Activated T-cell treated with anti-CD3 and anti-CD28 coated beads, Interleukin-2, amount 50 U/mL, for 48 hours (primary cell): ENCODE measurements at places on chromosomes 11 and 22.

DNA sequence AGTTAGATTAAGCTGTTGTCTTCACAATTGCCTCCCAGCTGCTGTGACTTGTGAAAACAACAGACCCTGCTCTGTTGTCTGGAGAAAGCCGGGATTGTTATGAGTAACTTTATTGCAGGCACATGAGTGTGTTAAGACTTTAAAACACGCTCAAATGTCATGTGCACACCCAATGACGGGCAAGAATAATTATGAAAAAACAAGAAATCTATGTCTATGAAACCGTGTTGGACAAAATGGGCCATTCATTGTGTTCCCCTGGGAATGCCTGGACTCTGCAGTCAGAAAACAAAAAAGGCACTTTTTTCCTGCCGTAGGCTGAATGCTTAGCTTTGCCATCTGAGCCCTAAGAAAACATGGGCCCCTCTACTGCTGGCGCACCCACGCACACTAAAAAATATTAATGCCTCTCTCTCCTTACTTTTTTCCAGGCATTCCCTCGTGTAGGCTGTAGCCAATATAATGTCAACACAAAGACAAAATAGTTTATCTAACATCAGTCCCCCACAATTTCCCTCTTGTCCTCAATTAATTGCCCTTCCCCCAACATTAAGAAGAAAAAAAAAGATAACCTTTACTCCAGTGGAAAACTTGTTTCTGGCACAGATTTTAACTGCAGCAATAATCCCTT is 207.9 kb downstream of the SOX6 start:
- no peak for DNase-seq

- no peak for DNase-seq
Measured at GRCh38 chr11:120462825-120463224, 48.7 kb upstream of the GRIK4 start.

DNA sequence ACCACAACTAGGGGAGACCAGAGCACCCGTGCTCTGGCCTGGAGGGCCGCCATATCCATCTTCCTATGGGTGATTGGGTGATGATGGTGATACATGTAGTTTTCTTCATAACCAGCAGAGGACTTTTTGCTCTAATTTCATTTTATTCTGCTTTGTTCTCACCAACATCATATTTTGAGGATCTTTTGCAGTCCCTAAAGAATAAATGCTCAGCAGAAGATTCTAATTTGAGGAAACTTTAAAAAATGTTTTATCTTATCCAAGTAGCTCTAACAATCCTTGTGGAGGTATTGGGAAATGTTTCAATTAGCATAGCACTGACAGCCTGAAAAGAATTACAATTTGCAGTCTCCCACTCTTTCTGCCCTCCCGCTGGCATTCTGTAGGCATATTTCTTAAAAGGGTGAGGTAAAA is 544.0 kb downstream of the NTM start:
- no peak for DNase-seq

DNA sequence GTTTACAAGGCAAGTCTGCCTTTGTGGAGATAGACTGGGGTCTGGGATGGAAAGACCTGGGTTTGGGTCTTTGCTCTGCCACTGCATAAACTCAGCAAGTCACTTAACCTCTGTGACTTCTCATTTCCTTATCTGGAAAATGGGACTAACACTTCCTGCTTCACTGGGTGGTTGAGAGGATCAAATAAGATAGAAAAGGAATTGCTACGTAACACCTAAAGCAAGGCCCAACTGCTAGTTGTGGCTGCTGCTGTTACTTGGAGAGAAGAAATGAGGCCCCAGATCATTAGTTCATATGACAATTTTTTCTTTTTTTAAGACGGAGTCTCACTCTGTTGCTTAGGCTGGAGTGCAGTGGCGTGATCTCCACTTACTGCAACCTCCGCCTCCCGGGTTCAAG is 5.9 kb downstream of the PTPRJ start:
- DNase-seq, result no peak

DNA sequence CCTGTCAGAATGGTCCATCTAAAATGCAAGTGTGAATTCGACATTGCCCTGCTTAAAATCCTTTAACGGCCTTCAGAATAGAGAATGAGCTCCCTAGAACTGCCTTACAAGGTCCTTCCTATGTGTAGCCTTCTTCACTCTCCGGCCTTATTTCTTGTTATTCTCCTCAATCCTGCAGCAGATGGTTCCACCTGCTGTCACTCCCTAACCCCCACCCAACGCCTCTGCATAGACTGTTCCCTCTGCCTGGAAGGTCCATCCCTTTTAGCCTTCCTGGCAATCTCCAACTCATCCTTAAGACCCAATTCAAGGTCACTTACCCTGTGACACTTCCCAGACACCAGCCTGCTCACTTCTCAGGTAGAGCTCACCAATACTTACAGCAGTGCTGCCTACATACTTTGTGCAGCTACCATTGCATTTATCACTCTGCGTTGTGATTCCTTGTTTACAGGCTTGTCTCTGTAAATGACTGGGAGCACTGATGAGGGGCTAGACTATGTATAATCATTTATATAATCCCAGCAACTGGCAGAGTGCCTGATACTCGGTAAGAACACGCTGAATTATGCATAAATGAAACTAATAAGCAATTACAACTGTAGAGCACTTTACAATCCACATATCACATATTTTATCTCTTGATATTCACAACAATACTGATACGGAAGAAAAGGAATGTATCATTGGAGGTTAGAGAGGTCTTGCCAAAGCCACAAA is 58.9 kb downstream of the CLPB start:
- no peak for DNase-seq

- DNase-seq, result no peak
Measured at GRCh38 chr22:37336579-37336978, 54.3 kb downstream of the CYTH4 start.

GRCh38 chr22:45413013-45413367 is 409 bp downstream of the SMC1B start:
- no peak for DNase-seq

DNA sequence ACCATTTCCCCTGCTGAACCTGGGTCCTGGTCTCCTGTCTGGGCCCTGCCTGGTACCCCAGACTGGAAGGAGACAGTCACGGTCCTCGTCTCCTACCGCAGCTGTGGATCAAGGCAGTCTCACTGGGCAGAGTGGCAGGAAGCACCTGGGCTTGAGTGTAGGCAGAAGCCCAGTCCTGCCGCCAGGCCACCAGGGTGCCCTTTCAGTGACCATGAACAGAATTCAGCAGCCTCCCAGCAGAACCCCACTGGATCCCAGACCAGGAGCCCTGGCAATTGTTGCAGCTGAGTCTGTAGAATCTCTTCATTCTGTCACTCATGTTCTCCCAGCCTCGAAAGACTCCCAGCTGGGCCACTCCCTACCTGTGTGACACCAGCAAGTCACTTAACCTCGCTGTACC is 25.5 kb upstream of the CREB3L1 start:
- no peak for DNase-seq

GRCh38 chr11:45890886-45891550 is 5.6 kb downstream of the MAPK8IP1 start:
- DNase-seq, result no peak

GRCh38 chr11:122711831-122712381 is 56.4 kb downstream of the UBASH3B start:
- DNase-seq, result no peak

GRCh38 chr11:117333917-117334316 is 6.3 kb downstream of the CEP164 start:
- no peak for DNase-seq

DNA sequence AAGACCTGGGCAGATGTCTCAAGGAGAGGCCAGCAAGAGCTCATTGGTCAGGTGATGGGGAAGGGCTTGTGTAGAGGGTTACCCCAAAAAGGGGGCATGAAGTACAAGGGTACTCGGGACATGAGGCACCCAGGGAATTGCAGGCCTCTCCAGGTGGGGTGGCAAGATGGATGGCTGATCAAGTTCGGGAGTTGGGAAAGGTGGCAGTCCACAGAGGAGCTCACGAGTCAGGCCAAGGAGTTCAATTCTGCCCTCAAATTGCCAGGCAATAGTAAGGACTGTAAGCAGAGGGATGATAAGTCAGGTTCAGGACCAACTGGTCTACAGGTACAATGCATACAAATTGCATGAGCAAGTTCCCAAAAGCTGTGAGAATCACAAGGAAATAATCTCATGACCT is 42.3 kb upstream of the SLC25A1 start:
- no peak for DNase-seq

GRCh38 chr11:113952070-113952469 is 22.8 kb upstream of the HTR3A start:
- DNase-seq, result no peak
